ENCODE measurements at places on chromosomes 7 and 10. TPM values are rescaled to one million over a fixed set of nuclear protein-coding genes. Genes with fewer than 3 reads are reported as not detected.
A peak's percentile ranks its signal among the peaks of the same experiment; 100 is the strongest.

GIMAP2 gene
- 6.7 TPM for polyA plus RNA-seq

DNA sequence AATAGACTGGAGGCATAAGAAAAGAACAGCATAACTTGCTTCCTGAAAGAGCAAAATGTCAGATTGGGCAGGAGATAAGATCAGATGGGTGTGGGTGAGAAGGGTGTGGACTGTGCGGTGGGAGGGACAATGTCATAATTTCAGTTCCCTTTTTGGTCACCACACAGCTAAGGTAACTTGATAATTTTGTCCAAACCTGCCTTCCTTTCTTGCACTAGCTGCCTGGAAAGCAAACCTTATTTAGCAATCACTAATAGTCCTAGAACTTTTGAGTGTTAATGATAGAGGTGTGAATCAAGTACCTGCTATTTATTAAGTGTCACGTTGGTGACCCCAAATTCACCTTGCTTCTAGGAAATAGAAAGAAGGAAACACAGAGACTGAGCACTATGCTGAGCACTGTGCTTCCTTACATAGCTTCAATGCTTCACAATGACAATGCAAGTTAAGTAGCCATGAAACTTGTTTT is 72.4 kb upstream of the SP4 start:
- H3K4me3 ChIP-seq = no peak overlapping the region
- no peaks in the 10 kb centered on the region for H3K27me3 ChIP-seq
- H3K4me1 ChIP-seq = no peaks in the 10 kb centered on the region
- H3K36me3 ChIP-seq = no peaks in the 10 kb centered on the region

DNA sequence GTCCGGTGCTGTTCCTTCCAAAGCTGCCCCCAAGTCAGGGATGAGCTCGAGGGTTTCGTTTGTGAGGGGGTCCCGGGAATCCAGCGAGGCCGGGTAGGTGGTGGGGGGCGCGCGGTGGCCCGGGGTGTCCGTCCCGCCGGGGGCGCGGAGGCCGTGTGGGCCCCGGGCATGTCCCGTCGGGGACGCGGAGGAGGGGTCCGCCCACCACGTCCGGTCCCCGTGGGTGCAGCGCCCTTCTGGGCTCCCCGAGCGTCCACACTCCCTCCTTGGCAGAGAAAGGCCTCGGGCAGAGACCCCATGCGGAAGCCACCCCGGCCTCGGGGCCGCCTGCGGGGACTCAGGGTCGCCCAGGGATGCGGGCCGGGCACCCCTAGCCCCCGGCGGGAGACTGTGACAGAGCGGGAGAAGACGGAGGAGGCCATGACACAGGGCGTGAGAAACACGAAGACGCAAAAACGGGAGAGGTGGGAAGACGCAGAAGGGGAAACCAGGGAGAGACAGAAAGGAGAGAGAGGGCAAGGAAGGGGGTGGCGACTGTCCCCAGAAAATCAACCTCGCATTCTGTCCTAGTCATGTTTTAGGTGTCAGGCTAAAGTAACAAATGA is 640 bp upstream of the ZNF425 start:
- no peak for DNase-seq
- H3K4me3 ChIP-seq = peak overlapping the region; percentile 99
- H3K27ac ChIP-seq = peak overlapping the region; percentile 98
- peaks cover 5% of the 10 kb centered on the region for H3K4me1 ChIP-seq

- no peak overlapping the region for H3K4me3 ChIP-seq
- DNase-seq = peak; percentile 45
- H3K36me3 ChIP-seq = no peaks in the 10 kb centered on the region
- peaks cover 2% of the 10 kb centered on the region for H3K27me3 ChIP-seq
- H3K27ac ChIP-seq = no peak overlapping the region
Observed at GRCh38 chr10:132181691-132182425, 4.9 kb upstream of the DPYSL4 start.

GRCh38 chr7:465710-466400 is 53.8 kb downstream of the PDGFA start:
- no peaks in the 10 kb centered on the region for H3K36me3 ChIP-seq
- H3K4me1 ChIP-seq = no peaks in the 10 kb centered on the region
- no peaks in the 10 kb centered on the region for H3K27me3 ChIP-seq
- peak; percentile 38 for DNase-seq

DNA sequence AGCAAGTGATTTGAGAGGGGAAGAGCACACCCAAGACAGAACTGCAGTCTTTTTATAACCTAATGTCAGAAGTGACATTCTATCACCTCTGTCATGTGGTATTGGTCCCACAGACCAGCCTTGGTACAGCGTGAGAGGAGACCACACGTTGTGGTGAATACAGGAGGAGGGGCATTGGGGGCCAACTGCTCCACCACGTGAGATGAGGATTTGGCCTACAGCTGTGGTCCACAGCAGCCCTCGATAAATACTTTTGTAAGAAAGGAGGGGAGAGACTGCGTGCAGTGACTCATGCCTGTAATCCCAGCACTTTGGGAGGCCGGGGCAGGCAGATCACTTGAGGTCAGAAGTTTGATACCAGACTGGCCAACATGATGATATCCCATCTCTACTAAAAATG is 243.1 kb downstream of the FGFR2 start:
- H3K27ac ChIP-seq = no peak overlapping the region
- H3K4me1 ChIP-seq = no peaks in the 10 kb centered on the region
- no peak for DNase-seq
- H3K27me3 ChIP-seq = no peaks in the 10 kb centered on the region

Data from kidney (tissue), 22 donors.